Thyroid gland (tissue), 4 donors: ENCODE measurements at places on chromosomes 3 and 15. TPM values are rescaled to one million over a fixed set of nuclear protein-coding genes. Genes with fewer than 3 reads are reported as not detected.

Gene RASGRF1
- not detected for total RNA-seq

Gene SPATA12
- not detected for total RNA-seq

Gene CLDN16
- total RNA-seq, result 0.56 TPM

Gene PLCL2
- total RNA-seq, result 8.1 TPM
